ENCODE measurements at places on chromosomes 5 and 9.

- DNase-seq = no peak
Measured at GRCh38 chr9:110089681-110090370, 118.1 kb downstream of the C9orf152 start.

- DNase-seq = no peak
Measured at GRCh38 chr9:113511047-113511521, 47.6 kb downstream of the RGS3 start.

GRCh38 chr9:92714016-92714415, 44.1 kb upstream of the IPPK start:
- no peak for DNase-seq

DNA sequence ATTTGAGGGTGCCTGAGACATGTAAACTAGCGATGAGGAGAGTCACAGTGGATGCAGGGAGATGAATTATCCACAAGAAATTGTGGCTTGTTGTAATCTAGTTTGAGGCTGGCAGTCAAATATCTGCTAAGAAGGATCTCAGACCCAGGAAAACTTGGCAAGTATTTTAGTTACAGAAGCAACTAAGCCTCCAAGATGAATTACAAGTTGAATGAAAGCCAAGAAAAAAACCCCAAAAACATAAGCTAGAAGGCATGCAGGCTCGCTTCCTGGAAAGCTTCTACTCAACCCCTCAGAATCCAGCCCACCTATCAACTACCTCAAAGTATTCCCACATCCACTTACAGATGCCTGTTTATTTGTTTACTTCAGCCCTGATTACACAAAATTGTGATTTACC, 696.9 kb downstream of the MAT2B start:
- DNase-seq = no peak

Measured in stimulated activated CD4-positive, alpha-beta T cell treated with anti-CD3 and anti-CD28 coated beads, Interleukin-1b, Interleukin-23, amount 100 ng/mL, for 1 hour (primary cell).